ENCODE measurements at places on chromosomes 1 and 21.

GRCh38 chr1:160149716-160150115 is 1.7 kb upstream of the ATP1A4 start:
- no peak for DNase-seq

GRCh38 chr21:9774347-9774746 is 747.0 kb upstream of the TPTE start:
- DNase-seq: no peak

- DNase-seq: no peak
Measured at GRCh38 chr21:45959779-45960390, 21.7 kb upstream of the COL6A1 start.

DNA sequence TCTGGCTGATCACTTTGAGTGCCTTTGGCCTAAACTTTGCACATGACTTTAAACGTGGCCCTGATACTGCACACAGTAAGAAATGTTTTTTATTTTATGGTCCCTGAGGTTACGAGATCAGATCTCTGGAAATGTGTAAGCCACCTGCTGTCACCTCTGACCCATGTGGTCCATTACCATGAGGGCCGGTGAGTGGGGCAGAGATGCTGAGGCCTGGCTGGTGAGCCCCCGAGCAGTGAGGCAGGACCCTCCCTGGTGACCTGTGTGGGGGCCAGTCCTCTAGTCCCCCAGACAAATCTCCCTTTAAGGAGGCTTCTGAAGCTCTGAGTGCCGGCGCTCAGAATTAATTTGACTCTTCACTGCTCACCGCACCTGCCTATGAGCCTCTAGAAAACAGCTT is 12.4 kb downstream of the TFF3 start:
- no peak for DNase-seq

- no peak for DNase-seq
Measured at GRCh38 chr1:216903382-216903740, 180.1 kb upstream of the ESRRG start.

GRCh38 chr1:182724215-182724614 is 39.8 kb upstream of the RGS8 start:
- DNase-seq: no peak

DNA sequence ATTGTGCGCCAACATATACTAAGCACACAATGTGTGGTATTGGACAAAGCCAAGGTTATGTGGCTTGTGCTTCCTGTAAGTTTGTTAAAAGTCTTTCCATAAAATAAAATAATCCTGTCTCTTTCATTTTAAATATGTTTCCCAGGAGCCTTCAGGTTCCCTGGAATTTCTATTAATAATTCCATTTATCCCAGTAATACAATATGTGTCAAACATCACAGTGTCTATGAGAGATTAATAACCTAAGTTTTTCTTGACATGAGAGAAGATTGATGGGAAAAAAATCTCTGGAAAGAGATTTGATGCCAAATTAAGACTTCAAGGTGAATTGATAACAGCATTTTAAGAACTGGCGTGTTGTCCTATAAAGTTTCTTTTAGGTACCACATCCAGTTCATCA is 507.0 kb downstream of the TTLL7 start:
- no peak for DNase-seq

Data from stimulated activated CD4-positive, alpha-beta T cell treated with anti-CD3 and anti-CD28 coated beads, Interleukin-2, amount 100 ng/mL, for 24 hours (primary cell).